Left colon (tissue), 2 donors: ENCODE measurements at places on chromosomes 2 and 18. TPM values are rescaled to one million over a fixed set of nuclear protein-coding genes. Genes with fewer than 3 reads are reported as not detected.

DNA sequence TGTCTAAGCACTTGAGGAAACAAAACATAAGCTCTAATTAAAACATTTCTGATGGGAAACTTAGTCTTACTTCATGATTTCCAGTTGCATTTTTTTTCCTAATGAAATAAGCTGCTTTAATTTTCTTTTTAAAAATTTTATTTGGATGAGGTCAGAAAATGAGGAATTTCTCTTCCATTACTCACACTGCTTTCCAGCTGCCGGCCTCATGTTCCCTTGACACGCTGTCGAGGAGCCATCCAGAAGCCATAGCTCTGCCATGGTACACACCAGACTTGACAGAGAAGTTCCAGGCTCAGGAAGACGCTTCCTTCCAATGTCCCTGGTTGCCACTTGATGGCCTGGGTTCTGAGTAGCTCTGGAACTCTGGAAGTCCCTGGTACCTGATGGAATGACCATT lies 12.1 kb upstream of the MAPRE2 start:
- DNase-seq = no peak

DNA sequence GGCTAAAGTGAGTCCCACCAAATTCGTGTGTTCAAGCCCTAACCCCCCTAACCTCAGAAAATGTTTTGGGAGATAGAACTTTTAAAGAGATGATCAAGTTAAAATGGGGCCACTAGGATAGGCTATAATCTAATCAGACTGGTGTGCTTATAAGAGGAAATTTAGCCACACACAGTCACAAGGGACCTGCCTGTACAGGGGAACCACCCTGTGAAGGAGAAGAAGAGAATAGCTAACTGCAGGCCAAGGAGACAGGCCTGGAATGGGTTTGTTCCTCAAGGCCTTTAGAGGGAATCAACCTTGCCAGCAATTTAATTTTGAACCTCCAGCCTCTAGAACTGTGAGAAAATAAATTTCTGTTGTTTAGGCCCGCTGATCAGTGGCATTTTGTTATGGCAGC lies 36.0 kb upstream of the TANK start:
- no peak for DNase-seq

The OSBPL1A gene
- 50.7 TPM for total RNA-seq

The GPAT2 gene
- total RNA-seq = 5.3 TPM

- no peak for DNase-seq
Observed at GRCh38 chr2:231343988-231344387, 51.5 kb upstream of the B3GNT7 start.

The SCRN3 gene
- 26.7 TPM for total RNA-seq

The CCNT2 gene
- 35.3 TPM for total RNA-seq
